ENCODE measurements at places on chromosomes 2 and 18.

- no peak for DNase-seq
Observed at GRCh38 chr2:151568501-151568900, 158.8 kb downstream of the RIF1 start.

GRCh38 chr2:190469771-190470170 is 61.6 kb downstream of the MFSD6 start:
- no peak for DNase-seq

DNA sequence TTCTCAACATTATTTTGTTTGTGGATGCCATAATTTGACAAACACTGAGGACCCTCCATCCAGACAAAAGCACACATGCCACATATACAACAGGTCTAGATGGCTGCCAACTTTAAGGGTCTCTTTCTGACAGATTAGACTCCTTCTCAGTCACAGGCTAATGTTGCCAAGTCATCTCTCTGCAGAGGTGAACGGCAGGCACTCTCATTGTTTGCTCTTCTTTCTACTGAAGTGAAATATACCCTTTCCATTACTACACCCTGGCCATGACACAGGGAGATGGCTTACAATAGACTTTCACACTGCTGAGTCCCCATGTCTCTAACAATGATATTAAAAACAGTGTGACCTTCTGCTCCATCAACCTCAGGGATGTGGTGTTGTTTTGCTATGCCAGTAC is 47.5 kb upstream of the ZNF397 start:
- DNase-seq = no peak

DNA sequence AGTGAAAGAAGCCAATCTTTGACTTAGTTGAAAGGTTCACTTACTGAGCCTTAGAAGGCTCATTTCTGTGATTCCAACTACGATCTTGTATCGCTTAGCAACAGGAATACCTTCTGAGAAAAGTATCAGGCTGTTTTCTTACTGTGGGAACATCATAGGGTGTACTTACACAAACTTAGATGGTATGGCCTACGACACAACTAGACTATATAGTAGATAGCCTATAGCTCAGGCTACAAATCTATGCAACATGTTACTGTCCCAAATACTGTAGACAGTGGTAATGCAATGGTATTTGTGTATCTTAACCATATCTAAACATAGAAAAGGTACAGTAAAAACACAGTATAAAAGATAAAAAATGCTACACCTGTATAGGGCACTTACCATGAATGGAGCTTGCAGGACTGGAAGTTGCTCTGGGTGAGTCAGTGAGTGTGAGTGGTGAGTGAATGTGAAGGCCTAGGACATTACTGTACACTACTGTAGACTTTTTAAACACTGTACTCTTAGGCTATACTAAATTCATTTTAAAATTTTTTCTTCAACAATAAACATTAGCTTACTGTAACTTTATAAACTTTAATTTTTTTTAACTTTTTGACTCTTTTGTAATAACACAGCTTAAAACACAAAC is 148.8 kb upstream of the STON1 start:
- DNase-seq = no peak

DNA sequence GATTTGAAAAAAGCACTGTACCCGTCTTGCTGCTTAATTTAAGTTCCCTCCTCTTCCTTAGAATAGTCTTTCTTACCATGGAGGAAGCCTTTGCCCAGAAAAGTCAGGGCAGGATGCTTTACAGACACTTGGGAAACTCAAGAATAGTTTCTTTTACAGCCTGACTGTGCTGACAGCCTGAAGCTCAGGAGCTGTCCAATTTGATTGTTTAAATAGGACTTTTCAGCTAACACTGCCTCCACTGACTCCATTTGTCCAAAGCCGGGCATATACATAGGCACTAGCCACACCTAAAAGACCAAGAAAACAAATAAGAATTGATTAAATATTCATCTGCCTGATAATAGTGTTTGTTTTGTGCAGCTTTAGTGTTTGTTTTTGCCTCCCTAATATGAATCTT is 110.9 kb upstream of the L3MBTL4 start:
- no peak for DNase-seq

- DNase-seq = no peak
Observed at GRCh38 chr2:24618144-24618543, 127.1 kb downstream of the NCOA1 start.

DNA sequence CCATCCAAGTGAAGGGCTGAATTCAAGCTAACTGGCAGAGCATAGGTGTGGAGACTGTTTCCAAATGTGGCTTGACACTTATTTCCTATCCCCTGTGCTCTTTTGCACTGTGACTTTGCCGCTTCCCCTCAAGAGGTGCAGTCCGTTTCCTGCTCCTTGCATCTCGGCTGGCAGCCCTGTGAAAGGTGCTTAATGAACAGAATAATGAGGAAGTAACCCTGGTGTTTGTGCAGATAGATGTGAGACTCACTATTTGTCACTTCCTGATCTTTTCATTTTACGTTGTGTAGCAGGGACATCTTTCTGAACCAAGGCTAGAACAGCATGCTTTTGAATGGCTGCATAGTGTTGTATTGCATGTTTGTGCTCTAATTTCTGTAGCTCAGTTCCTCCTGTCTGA is 60.8 kb downstream of the CEP192 start:
- no peak for DNase-seq

GRCh38 chr2:215218587-215219577 is 80.5 kb upstream of the ABCA12 start:
- no peak for DNase-seq

GRCh38 chr2:223618172-223619035 is 16.2 kb upstream of the SCG2 start:
- no peak for DNase-seq

DNA sequence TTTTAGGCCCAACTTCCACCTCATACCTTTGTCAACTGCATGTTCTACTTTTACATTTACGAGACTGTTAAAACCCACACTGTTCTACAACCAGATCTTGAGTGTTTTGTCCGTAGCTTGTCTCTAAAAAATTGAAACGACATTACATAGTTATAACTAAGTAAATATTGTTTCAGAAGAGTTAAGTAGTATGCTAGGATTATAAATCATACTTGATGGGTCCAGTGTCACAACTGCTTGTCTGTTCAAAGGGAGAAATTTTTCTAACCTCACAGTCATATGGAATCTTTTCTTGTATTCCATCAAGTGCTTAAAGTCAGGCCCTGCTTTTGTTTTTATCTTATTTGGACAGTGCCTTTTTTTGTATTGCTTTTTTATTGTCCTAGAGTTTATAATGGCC is 4.3 kb downstream of the GMCL1 start:
- no peak for DNase-seq

DNA sequence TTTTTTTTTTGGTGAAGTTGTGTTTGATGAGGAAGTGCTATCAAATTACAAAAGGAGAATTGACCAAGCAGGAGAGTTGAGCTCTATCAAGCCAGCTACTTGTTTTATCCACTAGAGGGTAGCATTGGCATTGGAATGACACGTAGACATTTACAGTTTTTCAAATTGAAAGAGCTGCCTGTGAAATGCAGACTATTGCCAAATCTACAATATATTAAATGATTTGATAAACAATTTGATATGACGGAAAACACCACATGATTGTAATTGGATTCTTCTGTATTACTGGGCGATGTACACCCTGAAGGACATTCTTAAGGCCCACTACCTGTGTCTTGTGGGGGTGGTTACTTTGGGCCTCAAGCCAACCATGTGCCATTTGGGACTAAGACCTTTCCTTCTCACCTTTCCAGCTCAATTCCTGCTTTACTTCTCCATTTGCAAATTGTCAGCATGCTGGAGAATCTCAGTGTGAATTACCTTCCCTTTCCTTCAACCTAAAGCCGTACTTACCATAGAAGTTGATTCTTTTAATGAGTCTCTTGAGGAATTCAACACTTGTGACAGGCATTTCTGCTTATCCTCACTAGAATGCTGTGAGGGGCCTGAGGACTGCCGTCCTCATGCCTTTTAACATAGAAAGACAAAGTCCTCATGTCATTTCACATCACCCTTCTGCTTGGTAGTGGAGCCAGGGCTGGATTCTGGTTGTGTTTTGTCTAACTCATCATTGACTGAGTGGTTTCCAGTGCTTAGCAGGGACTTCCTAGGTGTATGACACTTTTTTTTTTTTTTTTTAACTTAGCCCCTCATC is 134.8 kb upstream of the THUMPD2 start:
- DNase-seq = peak; percentile 30

GRCh38 chr2:205892251-205892655 is 193.7 kb downstream of the INO80D start:
- no peak for DNase-seq

- no peak for DNase-seq
Observed at GRCh38 chr2:217521820-217522219, 481.0 kb downstream of the TNS1 start.

- DNase-seq = no peak
Observed at GRCh38 chr2:35963824-35964223, 391.8 kb upstream of the CRIM1 start.

DNA sequence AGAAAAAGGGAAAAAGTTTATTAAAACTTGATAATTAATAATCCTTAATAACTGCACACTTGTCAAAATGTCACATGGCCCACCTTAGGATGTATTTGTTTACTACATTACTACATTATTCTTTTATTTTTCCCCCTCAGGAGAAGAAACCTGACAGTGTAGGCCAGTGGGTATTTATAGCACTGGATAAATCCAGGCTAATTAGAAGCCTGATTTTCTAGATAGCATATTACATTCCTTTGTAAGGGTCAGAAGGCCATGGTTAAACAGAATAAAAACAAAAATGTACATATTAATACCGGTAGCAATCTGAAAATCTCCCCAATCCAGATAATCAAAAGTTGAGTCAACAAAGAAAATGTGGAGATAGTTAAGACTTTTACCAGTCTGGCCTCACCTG is 21.5 kb upstream of the KIDINS220 start:
- no peak for DNase-seq

DNA sequence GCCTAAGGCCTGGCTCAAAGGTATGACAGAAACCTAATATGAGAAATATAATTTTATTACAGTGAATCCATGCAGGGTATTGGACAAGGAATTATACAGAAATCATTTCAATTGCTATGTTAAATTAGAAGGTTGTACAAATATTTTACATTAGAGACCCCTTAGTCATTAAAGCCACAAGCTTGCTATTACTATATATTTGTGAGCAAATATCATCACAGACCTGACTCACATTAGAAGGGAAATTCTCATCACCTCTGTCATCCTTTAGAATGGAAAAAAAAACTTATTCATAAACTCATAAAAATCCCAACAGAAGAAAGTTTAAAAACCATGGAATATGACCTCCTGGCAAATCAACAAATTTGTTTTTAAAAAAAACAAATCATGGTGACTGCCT is 277.9 kb downstream of the DCC start:
- no peak for DNase-seq

Measured in H54 (cell line).